ENCODE measurements at places on chromosomes 2 and 18. TPM values are rescaled to one million over a fixed set of nuclear protein-coding genes. Genes with fewer than 3 reads are reported as not detected.

CASP8 gene
- total RNA-seq = 35.0 TPM

TCF7L1 gene
- total RNA-seq = not detected

PPIG gene
- total RNA-seq = 8.3 TPM

DNA sequence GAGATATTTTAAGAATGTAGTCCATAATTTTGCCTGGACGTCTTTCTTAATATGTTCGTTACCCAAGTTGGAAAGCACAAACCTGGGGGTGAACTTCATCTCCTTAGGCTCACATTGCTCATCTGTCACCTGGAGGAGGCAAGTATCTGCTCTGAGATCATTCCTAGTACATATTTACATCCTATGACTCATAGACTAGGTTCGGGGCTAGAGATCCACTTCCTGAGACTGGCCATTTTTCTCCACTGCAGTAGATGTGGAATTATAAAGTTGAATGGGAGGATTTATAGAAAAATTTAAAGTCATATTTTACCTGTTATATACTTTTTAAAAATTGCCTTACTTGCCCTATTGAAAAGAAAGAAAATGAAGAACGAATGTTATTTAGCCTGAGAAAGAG, 77.5 kb upstream of the PROKR1 start:
- no peak for DNase-seq

GRCh38 chr2:223036790-223037444, 15.1 kb upstream of the KCNE4 start:
- DNase-seq = no peak

DNA sequence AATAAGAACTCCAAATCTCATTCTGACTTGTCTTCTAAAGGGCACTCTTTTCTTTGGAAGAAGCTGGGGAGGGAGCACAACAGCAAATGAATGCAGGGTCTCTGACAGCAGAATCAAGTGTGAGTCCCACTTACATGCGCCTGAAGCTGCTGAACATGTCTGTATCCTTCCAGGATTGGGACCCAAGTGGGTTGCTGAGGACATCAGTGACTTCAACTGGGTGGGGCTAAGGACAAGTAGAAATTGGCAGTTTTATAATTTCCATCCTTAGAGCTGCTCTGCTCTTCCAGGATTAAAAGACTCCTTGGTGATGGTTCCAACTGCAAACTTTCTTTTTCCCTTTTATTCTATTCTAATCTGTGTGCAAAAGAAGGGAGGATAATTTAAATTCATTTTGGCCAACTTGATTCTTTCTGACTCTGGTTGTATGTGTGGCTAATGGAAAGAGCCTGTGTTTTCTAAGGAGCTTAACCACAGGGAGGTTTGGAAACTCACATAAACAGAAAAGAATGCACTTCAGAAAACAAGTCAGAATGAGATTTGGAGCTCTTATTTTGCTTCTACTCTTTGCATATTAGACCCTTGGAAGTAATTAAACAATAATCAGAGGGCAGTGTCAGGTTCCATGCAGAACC, 20.6 kb downstream of the ANTXR1 start:
- no peak for DNase-seq

DNA sequence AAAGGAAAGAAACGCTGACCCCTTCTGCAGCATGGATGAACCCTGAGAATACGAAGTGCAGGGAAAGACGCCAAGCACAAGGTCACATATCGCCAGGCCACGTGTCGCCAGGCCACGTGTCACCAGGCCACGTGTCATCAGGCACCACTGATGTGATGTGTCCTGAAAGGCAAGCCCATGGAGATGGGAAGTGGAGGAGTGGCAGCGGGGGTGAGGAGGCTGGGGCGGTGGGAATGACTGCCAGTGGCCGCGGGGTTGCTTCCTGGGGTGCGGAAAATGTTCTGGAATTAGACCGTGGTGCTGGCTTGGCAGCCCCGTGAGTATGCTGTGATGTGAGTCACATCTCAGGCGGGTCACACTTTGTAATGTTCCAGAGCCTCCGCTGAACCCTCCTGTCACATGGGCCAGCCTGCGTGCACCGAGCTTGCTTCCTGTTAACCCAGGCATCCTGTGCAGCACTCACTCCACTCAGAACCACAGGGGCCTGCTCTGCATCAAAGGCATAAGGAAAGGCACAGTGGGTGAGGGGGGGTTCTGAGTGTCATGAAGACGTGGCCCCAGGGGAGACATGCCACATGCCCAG, 39.0 kb downstream of the SLC66A2 start:
- DNase-seq = no peak

Measured in hematopoietic multipotent progenitor cell (in vitro differentiated cells).